ENCODE measurements at places on chromosomes 4 and X. TPM values are rescaled to one million over a fixed set of nuclear protein-coding genes. Genes with fewer than 3 reads are reported as not detected.

CENPI gene
- total RNA-seq = 1.0 TPM

DNA sequence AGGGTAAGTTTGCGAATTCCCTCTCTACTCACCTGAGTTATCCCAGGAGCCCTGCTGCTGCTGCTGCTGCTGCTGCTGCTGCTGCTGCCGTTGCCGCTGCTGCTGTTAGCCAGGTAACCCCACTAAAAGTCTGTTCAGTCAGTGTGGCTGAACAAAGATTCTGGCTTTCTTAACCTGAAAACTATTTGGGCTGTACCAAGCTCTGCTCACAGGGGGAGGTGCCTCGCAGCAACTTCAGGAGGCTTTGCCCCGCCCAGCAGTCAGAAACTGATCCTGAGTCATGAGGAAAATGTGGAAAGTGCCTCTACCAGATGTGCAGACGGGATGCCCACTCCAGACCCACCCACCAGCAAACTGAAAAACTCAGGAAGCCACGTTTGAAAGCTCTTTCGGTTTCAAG, at the start of gene CAPN6:
TSS of gene CAPN6 (minus strand) at position 145 of the 400 bp plus-strand sequence. CDS start 6,547 bp downstream, outside the sequence.
- no peaks in the 10 kb centered on the region for H3K4me1 ChIP-seq
- no peak within 1 kb of the TSS for H3K27ac ChIP-seq
- DNase-seq = no peak
- H3K36me3 ChIP-seq = no peaks in the 10 kb centered on the region

DNA sequence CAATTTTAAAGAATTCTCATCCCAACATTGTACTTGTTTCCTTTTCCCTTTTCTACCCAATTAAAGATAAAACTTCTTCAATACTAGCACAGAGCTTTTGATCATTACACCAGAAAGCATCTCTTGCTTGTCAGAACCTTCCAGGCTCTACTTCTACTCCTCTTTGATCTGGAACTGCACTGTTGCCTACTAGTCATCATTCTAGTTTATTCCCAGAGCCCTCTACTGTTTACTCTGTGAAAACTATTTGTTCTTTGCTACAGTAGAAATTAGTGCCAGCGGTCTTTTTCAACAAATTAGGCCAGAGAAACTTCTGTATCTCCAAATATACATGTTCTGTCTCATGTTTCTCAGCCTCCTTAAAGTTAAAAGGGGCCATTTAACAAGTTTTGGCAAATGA, 46.8 kb upstream of the TMPRSS11F start:
- no peaks in the 10 kb centered on the region for H3K36me3 ChIP-seq
- no peaks in the 10 kb centered on the region for H3K27me3 ChIP-seq
- H3K4me3 ChIP-seq = no peak overlapping the region
- DNase-seq = no peak
- no peak overlapping the region for H3K27ac ChIP-seq

- no peak overlapping the region for H3K4me3 ChIP-seq
- no peaks in the 10 kb centered on the region for H3K27me3 ChIP-seq
- no peaks in the 10 kb centered on the region for H3K4me1 ChIP-seq
- H3K27ac ChIP-seq = no peak overlapping the region
Measured at GRCh38 chr4:78689261-78689660, 86.9 kb upstream of the BMP2K start.

IGSF1 gene
- total RNA-seq = not detected

- H3K4me3 ChIP-seq = no peak overlapping the region
- H3K4me1 ChIP-seq = peaks cover 7% of the 10 kb centered on the region
- H3K27me3 ChIP-seq = no peaks in the 10 kb centered on the region
- no peaks in the 10 kb centered on the region for H3K36me3 ChIP-seq
Measured at GRCh38 chrX:78333521-78333920, 6.1 kb upstream of the CYSLTR1 start.

TENM3 gene
- not detected for total RNA-seq

- H3K4me3 ChIP-seq = no peak overlapping the region
- no peak overlapping the region for H3K27ac ChIP-seq
- peaks cover under 1% of the 10 kb centered on the region for H3K4me1 ChIP-seq
- H3K27me3 ChIP-seq = no peaks in the 10 kb centered on the region
- H3K36me3 ChIP-seq = no peaks in the 10 kb centered on the region
Measured at GRCh38 chrX:65932173-65933084, 107.5 kb downstream of the VSIG4 start.

DNA sequence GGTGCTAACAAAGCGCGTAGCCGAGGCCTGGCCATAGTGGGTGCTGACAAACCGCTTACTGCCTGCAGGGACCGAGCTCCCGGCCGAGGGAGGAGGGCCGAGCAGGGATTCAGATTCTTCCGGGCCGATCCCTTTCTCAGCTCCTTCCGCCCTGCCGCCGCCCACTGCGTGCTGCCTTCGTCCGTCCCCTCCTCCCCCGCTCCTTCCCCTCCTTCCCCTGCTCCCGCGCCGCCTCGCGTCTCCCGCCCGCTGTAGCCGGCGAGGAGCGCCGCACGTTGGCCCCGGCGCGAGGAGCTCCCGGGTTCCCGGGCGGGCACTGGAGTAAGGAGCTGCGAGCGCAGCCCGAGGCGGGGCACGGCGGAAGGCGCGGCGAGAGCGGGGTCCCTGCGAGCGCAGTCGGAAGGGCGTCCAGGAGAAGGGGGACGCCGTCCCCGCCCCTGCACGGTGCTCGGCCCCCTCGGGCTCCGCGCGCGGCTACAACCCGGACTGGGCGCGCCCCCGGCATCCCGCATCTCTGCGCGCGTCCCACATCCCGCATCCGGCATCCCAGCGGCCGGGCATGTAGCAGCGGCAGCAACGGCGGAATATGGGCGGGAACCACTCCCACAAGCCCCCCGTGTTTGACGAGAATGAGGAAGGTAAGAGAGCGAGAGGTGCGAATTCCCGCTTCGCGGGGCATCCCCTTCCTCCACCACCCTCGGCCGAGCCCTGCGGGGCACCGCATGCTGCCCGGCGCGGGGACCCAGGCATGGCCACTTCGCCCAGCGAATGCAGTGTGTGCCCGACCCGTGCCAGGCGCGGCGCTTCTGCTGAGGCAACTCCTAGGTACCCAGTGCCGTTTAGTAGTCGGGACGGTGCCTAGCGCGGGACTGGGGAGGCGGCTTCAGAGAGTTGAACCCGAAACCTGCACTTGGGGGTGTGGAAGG, at the start of gene STK32B:
TSS of gene STK32B (plus strand) at position 203 of the 926 bp plus-strand sequence.
- H3K36me3 ChIP-seq = no peaks in the 10 kb centered on the region
- no peaks in the 10 kb centered on the region for H3K27me3 ChIP-seq
- H3K27ac ChIP-seq = no peak within 1 kb of the TSS
- peak; percentile 26 for DNase-seq
- H3K4me3 ChIP-seq = peak within 1 kb of the TSS; percentile 20

- H3K4me3 ChIP-seq = no peak overlapping the region
- no peak overlapping the region for H3K27ac ChIP-seq
- peaks cover 18% of the 10 kb centered on the region for H3K4me1 ChIP-seq
- DNase-seq = no peak
- no peaks in the 10 kb centered on the region for H3K27me3 ChIP-seq
Measured at GRCh38 chr4:101039367-101039766, 308.0 kb downstream of the PPP3CA start.

ODAPH gene
- total RNA-seq = not detected

DNA sequence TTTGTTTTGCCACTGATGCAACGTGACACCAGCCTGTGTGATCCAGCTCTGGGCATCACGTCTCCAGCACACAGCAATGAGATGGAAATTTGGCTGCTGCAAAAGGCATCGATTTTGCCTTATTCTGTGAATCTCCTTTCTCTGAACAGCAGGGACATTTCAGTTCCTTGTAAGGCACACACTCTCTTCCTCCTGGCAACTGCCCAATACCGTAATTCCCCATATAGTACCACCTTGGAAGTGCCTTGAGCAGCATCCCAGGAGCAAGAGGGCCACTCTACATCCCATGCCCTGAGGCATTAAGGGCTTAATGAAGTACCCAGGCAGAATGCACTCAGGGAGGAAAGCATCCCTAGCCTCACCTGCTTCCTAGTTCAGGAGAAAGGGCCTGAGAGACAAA, 10.5 kb upstream of the MAMLD1 start:
- no peaks in the 10 kb centered on the region for H3K36me3 ChIP-seq
- DNase-seq = no peak
- no peak overlapping the region for H3K27ac ChIP-seq
- no peaks in the 10 kb centered on the region for H3K4me1 ChIP-seq

DNA sequence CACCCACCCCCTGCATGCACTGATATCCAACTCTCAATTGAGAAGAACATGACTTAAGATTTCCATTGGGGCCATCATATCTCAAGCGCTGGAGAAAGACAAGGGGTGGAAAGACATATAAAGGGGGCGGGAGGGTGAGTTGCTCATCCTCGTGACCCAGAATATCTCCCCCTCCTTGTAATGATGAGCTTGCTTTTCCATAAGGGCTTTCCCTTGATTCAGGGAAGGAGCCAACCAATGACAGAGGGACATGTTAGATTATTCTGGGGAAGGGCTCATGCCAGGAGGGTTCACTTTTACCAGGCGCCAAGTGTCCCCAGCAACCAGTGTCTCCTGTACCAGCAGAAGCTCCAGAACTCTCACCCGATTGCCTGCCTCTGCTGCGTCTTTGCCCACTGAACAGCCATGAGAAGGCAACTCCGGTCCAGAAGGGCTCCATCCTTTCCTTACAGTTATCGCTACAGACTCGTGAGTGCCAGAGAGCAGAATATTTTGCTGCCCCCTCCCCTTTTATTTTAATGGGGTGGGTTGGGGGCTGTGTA, at the start of gene ATP1B4:
TSS of gene ATP1B4 (plus strand) at position 326 of the 542 bp plus-strand sequence. CDS start at position 406, 80 bp downstream.
- H3K4me3 ChIP-seq = no peak within 1 kb of the TSS
- no peaks in the 10 kb centered on the region for H3K36me3 ChIP-seq
- H3K4me1 ChIP-seq = no peaks in the 10 kb centered on the region
- no peaks in the 10 kb centered on the region for H3K27me3 ChIP-seq
- DNase-seq = no peak

GRCh38 chr4:145260091-145260490, 79.7 kb upstream of the OTUD4 start:
- no peaks in the 10 kb centered on the region for H3K27me3 ChIP-seq
- H3K4me1 ChIP-seq = no peaks in the 10 kb centered on the region
- no peak overlapping the region for H3K27ac ChIP-seq
- no peaks in the 10 kb centered on the region for H3K36me3 ChIP-seq
- no peak for DNase-seq

DNA sequence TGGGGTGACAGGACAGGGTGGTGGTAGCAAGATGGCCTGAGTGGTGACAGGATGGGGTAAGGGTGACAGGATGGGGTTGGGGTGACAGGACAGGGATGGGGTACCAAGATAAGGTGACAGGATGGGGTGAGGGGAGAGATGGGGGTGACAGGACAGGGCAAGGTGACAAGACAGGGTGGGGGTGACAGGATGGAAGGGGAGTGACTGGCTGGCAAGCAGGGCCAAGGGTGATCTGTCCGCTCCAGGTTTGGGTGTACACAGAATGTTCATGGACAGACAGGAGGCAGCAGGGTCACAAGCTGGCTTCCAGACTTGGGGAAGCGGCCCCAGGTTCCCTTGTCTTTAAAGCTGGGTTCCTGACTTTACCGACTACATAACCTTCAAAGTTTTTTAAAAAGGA, 23.3 kb downstream of the RNF212 start:
- H3K4me1 ChIP-seq = peaks cover 8% of the 10 kb centered on the region
- H3K36me3 ChIP-seq = no peaks in the 10 kb centered on the region
- H3K27me3 ChIP-seq = no peaks in the 10 kb centered on the region
- no peak overlapping the region for H3K27ac ChIP-seq
- H3K4me3 ChIP-seq = no peak overlapping the region
- no peak for DNase-seq

INPP4B gene
- total RNA-seq = 4.5 TPM

GABRG1 gene
- total RNA-seq = not detected

DNA sequence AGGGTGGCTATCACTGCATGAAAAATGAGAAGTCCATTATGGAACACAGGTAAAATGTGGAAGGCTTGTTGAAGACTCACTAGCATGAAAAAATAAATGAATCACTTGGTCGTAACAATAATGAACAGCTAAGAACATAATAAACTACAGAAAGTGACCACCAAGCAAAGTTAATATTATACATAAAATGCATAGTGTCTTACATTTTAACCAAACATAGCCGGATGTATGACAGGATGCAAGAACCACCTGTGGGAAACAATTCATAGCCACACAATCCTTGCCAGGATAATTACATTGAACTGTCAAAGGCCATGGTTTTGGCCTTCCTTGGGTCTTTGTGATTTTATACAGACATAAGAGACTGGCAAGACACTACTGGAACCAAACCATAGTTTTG, 81.9 kb upstream of the ATXN3L start:
- no peaks in the 10 kb centered on the region for H3K36me3 ChIP-seq
- no peak for DNase-seq
- no peaks in the 10 kb centered on the region for H3K4me1 ChIP-seq
- H3K27ac ChIP-seq = no peak overlapping the region

DNA sequence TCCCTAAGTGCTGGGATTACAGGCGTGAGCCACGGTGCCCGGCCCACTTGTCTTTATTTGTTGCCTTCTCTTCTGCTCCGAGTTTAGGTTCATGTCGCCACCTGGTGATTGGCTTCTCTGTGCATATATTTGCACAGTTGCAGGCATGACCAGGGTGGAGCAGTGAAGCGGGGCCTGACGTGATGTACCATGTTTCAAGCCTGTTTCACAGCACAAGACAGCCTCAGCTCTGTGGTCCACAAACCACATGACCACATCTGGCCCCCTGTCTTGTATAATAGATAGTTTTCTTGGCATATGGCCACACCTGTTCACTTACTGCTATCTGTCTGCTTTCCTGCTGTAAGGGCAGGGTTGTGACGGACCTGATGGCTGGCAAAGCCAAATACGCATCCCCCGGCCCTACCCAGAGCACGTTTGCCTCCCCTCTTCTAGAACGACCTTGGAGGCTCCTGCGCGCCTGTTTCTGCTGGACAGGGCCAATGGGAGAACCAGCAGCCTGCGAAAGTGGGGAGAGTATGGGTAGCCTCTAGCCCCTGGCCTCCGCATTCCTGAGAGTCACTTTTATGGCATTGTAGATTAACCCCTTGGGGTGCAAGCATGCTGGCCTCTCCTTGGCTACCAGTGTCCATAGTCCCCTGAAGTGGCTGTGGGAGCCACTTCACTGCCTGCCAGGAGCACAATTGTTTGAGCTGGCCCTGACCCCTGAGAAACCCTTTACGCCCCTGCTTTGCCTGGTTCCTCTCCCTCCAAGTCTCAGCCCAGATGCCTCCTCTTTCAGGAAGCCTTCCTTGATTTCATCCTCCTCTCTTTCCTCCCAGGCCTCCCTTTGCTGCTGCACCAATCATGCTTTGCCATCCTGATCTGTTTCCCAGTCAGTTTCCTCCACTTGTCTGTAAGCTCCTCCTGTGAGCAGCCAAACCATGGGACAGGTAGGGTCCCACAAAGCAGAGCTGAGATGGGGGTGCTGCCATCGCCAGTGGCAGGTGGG, 6.0 kb upstream of the SH3TC1 start:
- no peak overlapping the region for H3K4me3 ChIP-seq
- peaks cover 20% of the 10 kb centered on the region for H3K4me1 ChIP-seq
- DNase-seq = peak; percentile 30
- H3K27ac ChIP-seq = peak overlapping the region; percentile 18
- no peaks in the 10 kb centered on the region for H3K36me3 ChIP-seq
- H3K27me3 ChIP-seq = no peaks in the 10 kb centered on the region

GRCh38 chr4:37138019-37138653, 106.4 kb upstream of the NWD2 start:
- H3K36me3 ChIP-seq = no peaks in the 10 kb centered on the region
- H3K27ac ChIP-seq = no peak overlapping the region
- H3K4me1 ChIP-seq = no peaks in the 10 kb centered on the region
- H3K4me3 ChIP-seq = no peak overlapping the region
